ENCODE measurements at places on chromosomes 6 and 20.

DNA sequence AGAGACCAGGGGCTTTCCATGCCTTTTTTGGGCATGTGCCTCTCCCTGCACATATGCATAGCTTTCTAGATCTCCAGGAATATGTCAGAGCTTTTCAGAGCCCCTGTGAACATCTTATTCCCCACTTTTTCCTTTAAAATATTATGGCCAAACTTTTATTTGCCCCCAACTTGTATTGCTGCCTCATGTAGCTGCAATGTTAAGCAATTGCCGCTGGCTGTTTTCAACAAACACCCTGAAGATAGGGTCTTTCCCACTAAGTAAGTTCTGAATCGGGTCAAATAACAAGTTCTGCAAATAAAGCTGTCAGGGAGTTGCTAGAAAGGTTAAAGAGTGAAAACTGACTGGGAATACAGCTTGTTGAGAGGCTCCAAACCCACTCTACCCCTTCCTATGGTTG is 42.3 kb downstream of the EBF4 start:
- no peak for DNase-seq

GRCh38 chr6:39646751-39647420 is 78.3 kb downstream of the KIF6 start:
- no peak for DNase-seq

- DNase-seq: no peak
Measured at GRCh38 chr20:37273988-37274387, 12.4 kb upstream of the GHRH start.

- no peak for DNase-seq
Measured at GRCh38 chr20:54347166-54347833, 128.1 kb upstream of the DOK5 start.
